ENCODE measurements at places on chromosomes 2 and 18.

DNA sequence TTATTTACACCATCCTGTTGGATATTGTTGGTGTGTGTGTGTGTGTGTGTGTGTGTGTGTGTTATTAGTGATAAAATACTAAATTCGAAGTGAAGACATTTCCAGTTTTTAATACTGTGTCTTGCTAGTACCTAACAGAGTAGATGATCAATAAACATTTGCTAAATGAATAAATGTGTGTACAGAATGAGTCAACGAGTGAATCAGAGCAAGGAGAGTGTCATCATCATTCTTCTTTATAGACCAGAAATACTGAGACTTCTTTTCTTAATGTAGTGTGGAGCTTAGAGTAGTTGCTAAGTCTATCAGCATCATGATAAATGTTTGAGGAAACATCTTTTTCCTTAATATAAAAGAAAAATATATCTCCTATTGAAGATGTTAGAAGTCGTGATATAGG, 169.7 kb upstream of the SATB2 start:
- DNase-seq, result no peak

DNA sequence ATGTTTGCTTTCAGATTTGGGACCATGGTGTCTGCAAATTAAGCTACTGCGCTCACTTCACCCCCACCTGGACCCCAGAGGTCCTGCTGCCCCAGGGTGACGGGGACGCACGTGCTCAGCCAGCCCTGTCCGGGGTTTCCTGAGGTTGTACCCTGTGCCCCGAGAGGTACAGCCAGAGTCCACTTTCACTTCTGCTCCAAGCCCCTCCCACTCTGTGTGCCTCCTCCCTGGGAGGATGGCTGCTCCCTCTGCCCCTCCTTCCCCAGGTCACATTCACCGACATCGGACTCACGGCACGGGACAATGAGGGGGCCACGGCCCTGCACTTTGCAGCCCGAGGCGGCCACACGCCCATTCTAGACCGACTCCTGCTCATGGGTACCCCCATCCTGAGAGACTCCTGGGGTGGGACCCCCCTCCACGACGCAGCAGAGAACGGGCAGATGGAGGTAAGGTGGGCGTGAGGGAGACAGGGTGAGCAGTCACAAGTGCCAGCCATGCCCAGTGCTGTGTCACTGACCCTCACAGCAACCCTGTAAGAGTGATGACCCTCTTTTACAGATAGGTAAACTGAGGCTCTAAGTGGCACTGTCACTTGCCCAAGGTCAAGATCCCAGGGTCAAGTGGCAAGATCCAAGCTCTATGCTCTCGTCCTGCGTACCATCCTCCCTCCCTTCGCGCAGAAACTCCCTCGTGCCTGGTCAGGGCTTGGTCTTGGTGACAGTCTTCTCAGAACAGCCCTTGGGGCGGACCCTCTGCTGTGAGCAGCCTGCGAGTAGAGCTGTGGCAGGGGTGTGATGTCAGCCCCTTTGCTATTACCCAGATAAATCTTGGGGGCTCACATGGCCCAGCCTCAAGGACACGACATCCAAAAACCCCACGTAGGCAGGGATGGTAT, 7.6 kb downstream of the ESPNL start:
- no peak for DNase-seq

GRCh38 chr2:181673173-181673572, 7.1 kb downstream of the NEUROD1 start:
- DNase-seq, result no peak

GRCh38 chr2:189601043-189601442, 20.5 kb upstream of the SLC40A1 start:
- no peak for DNase-seq

DNA sequence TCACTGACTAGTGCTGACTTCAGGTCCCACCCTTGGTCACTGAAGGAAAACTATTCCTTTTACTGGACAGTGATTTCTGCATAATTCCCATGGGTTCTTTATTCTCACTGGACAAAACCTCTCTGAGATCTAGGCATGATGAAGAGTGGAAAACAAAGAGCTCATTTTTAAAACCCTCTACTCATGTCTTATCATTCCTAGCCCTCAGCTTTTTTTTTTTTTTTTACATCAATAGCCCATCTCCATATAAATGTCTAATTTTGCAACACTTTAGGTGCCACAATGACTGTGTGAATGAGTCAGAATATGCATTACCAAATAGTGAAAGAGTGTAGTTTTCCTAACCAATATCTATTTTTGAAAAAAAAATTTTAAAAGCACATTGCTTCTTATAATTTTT, 74.8 kb downstream of the TCF4 start:
- no peak for DNase-seq

DNA sequence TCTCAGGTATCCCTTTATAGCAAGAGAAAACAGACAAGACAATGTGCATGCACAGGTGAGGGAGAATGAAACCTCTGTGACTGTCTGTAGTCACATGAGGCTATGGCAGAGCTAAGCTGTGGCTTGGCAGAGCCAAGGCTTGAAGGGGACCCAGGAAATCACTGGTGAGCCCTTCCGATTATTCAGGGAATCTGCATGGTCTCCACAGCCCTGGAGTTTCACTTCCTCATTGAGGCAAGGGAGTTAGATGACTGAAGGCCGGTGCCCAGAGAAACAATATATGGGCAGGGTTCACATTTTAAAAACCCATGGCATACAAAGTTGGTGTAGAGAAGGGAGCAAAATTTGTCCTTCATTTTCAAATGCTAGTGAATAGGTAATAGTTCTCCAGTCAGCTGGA, 144.4 kb upstream of the REV1 start:
- DNase-seq, result no peak

- DNase-seq, result no peak
Observed at GRCh38 chr2:102337012-102337411, 18.6 kb upstream of the IL18R1 start.

DNA sequence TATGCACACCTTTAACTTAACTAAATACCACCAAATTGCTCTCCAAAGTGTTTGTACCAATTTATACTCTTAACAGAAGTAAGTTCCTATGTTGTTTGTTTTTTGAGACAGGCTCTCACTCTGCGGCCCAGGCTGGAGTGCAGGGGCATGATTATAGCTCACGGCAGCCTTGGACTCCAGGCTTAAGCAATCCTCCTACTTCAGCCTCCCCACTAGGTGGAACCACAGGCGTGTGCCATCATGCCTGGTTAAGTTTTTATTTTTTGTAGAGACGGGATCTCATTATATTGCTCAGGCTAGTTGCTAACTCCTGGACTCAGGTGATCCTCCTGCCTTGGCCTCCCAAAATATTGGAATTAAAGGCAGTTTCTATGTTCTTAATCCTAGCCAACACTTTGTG, 13.1 kb upstream of the NAB1 start:
- DNase-seq, result no peak

- no peak for DNase-seq
Observed at GRCh38 chr2:221747289-221747972, 175.3 kb upstream of the EPHA4 start.

DNA sequence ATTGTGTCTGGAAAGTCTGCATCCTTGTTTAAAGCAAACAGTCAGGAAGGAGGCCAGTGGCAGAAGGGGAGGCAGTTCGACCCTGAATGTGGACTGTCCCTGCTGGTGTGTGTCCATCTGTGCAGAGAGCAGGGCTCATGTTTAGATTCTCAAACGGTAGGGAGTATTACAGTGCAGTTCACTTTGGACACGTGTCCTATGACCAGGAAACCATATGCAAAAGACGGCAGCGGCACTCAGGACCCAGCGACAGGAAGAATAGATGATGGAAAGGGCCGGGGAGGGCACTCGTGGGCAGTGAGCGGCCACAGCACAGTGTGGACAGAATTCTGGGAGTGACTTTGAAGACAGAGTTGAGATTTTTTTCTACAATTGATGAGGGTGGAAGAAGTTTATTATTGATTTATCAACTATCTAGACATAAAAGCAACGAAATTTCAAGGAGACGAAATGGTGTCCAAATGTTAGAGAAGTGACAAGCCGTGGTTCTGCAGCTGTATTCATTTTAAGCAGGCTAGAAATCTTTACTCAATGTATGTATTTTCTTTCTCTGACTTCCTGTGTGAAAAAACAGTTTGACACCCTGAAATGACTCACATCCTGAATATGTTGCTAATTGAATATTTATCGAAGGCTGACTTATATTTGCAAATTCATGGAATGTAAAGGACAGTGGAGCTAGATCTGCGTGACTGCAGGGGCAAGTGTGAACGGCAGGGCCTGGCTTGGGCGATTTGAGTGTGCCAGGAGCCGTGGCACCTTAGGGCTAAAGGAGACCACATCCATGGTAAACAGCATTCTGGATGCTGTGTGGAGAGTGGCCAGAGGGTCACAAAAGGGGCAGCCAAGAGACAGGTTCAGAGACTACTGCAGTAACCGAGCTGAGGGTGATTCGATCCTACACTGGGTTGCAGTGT, 214.2 kb downstream of the PTGR3 start:
- no peak for DNase-seq

GRCh38 chr2:122168799-122169198, 413.3 kb downstream of the TSN start:
- no peak for DNase-seq

- no peak for DNase-seq
Observed at GRCh38 chr2:229363185-229363814, 92.2 kb upstream of the PID1 start.

DNA sequence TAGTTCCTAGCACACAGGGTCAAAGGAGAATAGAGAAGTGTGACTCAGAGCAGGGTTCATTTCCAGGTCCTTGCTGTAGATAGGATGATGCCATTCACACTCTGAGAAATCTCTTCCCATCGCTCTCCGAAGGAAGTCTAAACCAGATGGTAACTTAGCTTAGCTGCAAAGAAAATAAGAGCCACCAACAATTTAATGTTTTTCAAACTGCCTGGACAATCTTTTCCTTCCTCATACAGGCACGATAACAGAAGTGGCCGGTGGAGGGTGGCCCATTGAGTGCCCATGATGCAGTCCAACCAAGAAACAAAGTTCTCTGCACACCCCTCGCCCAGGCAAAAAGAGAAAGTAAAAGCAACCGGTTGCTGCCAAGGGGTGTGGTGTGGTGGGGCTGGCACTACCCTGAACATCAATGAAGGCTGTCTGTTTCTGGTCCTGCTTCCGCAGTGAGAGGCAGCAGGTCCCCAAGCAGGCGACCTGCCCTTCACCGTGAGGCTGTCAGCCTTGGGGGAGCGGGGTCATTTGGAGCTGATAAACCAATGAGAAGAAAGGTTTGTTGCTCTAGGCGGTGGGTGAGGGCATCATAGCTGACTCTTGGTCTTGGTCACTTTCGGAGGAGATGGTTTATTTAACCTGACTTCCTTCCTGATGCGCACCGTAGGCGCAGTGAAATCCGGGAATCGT, 105.6 kb upstream of the CD302 start:
- DNase-seq, result peak; percentile 22

GRCh38 chr2:54999182-54999581, 51.1 kb downstream of the RTN4 start:
- DNase-seq, result no peak

DNA sequence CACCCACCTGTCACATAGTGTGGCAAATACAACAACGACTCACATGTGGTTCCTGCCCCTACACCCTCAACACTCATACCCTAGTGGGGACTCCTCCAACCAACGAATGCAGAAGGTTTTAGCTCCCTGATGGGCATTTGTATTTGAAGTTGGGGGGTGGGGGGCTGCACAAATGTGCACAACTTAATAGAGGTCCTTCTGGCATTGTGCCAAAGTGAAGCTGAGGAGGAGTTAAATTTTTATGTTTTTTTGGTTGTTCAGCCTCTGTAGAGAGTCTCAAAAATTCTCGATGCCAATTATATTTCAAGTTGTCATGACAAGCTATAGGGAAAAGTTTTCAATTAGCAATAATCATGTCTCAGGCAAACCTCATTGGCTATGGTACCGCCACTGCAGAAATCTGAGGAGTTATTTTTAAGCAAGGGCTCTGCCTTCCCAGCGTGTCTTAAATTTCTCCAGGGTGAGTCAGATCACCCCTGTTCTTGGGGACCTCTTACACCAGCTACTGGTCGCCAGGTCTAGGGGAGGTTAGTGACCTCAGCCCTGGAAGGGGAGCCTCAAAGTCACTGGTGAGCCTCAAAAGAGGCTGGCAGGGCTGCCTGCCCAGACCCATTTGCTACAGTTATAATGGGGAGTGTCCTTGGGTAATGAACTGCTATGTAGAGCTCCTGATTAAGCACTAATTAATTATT, 102.7 kb upstream of the TAF1B start:
- DNase-seq, result no peak

DNA sequence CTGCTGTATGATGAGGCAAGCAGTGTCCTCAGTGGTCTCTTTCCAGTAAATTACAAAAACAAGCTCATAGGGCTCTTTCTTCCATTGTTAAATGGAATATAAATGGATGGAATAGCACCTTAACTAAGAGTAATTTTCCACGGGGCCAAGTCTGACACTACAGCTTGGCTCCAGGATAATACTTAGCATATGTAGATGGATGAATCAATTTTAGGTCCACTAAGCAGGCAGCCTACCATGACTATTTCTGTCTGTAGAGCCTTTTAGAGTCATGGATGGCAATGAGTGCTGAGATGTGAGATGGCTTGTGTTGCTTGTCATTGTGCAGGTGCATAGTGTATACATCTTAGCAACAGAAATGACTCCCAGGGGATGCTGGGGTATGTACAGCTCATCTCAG, 125.9 kb downstream of the PKP4 start:
- DNase-seq, result no peak

DNA sequence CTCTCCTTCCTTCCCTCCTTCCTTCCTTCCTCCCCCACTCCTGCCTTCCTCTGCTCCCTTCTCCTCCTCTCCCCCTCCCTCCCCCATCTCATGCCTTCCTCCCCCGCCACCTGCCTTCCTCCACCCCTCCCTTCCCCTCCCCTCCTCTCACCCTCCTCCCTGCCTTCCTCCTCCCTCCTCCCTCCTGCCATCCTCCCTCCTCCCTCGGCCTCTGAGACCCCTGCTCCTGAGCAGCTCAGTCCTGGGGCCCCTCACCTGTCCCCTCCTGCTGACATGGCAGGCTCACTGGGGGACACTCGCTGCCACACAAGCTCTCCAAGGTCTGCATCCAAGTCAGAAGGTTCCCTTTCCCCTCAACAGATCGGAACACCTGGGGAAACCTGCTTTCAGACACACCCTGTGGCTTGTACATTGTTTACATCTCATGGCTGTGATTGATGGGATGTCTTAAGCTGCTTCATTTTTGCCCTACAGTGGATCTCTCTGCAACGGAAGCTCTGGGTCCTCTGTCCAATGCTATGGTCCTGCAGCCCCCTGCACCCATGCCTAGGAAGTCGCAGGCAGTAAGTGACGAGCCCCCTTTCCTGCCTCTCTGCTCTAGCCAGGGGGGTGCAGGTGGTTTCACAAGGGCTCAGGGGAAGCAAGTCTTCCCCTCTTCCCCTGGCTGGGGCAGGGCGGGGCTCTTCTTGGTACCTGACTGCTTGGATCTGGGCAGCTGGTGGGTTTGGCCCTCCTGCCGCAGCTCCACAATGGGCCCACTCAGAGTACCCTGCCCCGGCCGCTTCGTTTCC, 22.9 kb downstream of the ITGB1BP1 start:
- DNase-seq, result no peak

GRCh38 chr2:221124532-221125240, 447.4 kb downstream of the EPHA4 start:
- no peak for DNase-seq

GRCh38 chr2:132503701-132504100, 87.1 kb downstream of the GPR39 start:
- no peak for DNase-seq

- DNase-seq, result no peak
Observed at GRCh38 chr2:136028001-136028400, 42.6 kb upstream of the DARS1 start.
